ENCODE measurements at places on chromosomes 2 and 18. TPM values are rescaled to one million over a fixed set of nuclear protein-coding genes. Genes with fewer than 3 reads are reported as not detected.

Gene MREG
- 12.5 TPM for total RNA-seq

Gene TXNDC2
- total RNA-seq: not detected

Gene ERFE
- 11.2 TPM for total RNA-seq

Gene SEMA4F
- total RNA-seq: 1.1 TPM

Measured in H7 (cell line).